ENCODE measurements at places on chromosomes 7 and 10. TPM values are rescaled to one million over a fixed set of nuclear protein-coding genes. Genes with fewer than 3 reads are reported as not detected.
A peak's percentile ranks its signal among the peaks of the same experiment; 100 is the strongest.

DNA sequence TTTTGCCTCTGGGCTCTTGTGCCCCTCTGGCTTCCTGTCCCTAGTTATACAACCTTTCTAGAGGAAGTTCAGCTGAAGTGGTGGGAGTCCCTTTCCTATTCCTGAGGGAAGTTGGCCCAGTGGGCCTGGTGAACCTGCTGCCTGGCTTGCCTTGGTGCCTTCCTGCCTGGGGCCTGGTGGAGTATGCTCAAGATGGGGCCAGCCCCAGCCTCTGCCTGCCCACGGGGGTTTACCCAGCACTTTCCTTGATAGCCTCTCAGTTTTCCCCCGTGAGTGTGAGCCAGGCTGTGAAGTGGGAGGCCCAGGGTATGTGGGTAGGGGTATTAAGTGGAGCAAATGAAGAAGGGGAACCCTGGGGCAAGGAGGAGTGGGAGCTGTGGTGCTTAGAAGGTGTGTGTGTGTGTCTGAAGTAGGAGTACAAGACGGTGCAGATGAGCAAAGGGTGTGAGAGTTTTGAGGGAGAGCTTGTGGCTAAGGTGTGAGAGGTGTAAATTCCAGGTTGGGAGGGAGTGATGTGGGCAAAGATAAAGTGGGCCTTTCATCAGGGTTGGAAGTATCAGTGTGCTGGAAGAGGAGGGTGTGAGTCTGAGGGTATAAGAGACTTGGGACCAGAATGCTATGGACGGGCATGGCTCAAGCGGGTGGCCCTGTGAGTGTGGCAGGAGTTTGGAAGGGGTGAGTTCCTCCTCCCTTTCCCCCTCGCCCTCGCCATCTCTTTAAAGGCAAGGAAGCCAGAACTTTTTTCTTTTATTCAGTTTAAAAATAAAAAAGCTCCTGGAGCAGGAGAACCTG lies 10.9 kb upstream of the PAX2 start:
- no peak for DNase-seq

DNA sequence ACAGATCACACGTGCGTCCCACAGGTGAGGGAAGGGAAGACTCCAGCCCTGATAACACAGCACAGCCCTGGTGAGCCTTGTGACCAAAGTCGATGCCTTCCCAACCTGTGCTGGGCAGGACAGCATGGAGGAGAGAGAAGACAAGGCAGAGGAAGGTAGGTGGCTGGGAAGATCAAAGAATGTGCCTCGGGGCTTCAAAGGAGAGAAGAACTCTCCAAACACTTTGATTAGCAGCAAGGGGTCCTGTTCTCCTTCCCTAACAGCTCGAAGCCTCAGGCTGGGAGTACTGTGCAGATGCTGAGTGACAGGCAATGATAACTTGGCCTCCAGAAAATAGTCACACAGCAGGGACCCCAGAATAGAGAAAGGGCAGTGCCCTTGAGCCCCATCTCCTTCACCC lies 288.5 kb downstream of the TCERG1L start:
- DNase-seq: no peak

GRCh38 chr7:26291699-26292538 lies at the start of gene SNX10:
Gene SNX10 (plus strand): TSS chr7:26291862. CDS start chr7:26346443, 54,581 bp downstream.
- DNase-seq: peak; percentile 69

- no peak for DNase-seq
Observed at GRCh38 chr7:64795176-64795575, 948 bp downstream of the ZNF138 start.

DNA sequence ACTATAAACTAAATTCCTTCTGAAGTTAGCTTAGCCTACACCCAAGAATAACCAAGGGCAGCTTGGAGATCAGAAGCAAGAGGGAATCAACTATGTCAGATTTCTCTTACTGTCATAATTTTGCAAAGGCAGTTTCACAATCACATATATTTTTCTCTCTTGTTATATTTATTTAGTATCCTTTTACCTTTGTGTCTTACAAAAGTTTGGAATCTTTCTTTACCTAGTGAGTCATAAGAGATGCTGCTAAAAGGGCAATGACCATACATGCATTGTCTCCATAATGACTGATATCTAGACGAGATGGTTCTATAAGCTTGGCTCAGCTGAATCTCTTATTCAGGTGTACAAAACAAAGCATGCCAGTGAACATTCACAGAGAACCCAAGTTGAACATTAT lies 61.1 kb downstream of the PPP1R17 start:
- DNase-seq: no peak

Gene PLEKHS1
- not detected for total RNA-seq

Data from left ventricle myocardium superior (tissue), 1 donor.